ENCODE measurements at places on chromosomes 5 and 9.

GRCh38 chr9:14281136-14281795 is 32.7 kb downstream of the NFIB start:
- no peak for DNase-seq

- no peak for DNase-seq
These were observed 194.5 kb upstream of the OTULINL start for GRCh38 chr5:14386884-14387624.

DNA sequence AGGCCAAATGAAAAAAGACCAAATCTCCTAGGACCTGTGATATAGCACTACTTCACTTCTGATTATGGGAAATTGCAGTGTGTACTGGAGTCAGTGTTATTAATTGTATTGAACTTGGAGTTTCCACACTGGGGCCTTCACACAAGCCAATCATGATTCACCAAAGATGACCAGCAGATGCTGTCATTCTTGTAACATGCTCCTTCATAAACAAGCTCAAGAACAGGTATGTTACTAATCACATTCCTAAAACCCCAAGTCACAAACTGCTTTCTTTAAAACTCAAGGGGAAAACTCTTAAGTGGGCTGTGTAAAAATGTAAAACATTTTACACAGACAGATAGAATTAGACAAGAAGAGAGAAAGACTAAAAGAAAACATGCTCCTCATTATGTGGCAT is 5.6 kb downstream of the KLHL3 start:
- DNase-seq, result no peak

DNA sequence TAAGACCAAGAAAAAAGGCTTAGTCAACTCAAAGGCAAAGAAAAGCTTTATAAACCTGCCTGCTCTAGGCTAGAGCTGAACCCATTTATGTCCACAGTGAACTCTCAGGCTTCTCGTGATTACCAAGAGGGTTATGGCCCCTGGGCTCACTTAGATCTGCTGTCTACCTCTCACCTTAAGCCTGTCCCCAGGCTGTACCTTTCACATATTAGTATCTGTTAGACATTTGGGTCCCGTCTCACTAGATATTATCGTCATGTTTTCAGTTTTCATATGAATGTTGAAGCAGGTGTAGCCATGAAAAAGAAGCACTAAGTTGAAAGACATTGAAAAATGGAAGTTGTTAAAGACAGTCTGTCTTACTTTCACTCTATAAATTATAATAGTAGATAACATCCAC is 75.2 kb upstream of the COX7C start:
- no peak for DNase-seq

DNA sequence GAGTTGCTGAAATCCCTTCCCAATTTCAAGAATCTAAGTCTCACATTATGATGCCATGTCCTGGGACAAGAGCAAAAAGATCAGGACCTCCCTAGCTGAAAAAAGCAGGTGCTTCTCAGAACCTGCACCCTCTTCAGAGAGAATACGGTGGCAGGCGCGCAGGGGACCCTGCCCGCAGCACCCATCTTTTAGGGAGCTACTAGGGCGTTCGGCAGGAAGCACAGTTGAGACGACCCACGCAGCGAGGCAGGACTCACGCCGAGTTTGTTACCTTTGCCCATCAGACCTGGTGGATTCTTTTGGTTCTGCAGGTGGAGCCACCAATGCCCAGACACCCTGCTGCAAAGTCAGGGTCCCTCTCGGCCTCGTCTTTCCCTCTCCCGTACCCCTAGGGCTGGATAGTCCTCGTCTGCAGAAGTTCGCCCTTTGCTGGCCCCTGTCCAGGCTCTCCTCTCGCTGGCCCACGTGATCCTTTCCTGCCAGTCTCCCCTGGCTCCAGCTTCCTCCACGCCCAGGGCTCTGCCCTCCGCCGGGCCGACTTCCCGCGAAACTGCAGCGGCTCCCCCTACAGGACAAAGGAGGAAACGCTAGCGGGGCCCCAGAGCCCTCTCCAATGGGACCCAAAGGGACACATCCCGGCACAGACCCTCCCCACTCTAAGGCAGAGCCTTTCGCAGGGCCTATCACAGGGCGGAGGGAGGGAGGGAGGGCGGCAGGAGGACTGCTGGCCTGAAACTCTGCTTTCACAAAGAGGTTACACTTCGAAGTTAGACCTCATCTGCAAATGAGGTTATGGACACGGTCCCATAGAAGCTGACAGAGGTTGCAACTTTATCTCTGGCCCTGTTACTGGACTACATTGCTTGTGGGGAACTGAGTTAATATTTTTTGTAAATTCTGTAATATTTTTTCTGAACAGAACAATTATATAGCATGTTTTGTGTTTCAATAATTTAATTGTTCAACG is 28.8 kb downstream of the TMEM174 start:
- peak; percentile 66 for DNase-seq

- no peak for DNase-seq
These were observed 78.1 kb upstream of the PRLR start for GRCh38 chr5:35308421-35308820.

- DNase-seq, result no peak
These were observed 588.4 kb upstream of the COX7C start for GRCh38 chr5:86029308-86029707.

GRCh38 chr5:79236362-79236969 is 535 bp downstream of the JMY start:
- DNase-seq, result peak; percentile 35

DNA sequence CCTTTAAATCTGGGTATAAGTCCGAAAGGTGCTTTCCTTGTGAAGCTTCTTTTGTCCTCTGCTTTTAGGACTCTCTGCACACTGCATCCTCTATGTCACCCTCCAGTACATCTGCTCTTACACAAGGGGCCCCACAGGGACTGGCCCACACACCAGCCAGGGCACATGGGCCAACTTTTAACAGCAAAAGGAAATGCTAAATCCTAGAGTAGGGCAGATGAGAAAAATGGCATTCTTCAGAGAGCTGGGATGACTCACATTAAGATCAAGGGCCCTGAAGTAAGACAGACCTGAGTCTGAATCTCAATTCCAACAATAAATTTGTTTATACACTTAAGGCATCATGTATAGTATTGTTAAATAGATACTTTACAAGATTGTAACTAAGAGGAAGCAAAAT is 40.3 kb upstream of the CDKN2B start:
- DNase-seq, result no peak

DNA sequence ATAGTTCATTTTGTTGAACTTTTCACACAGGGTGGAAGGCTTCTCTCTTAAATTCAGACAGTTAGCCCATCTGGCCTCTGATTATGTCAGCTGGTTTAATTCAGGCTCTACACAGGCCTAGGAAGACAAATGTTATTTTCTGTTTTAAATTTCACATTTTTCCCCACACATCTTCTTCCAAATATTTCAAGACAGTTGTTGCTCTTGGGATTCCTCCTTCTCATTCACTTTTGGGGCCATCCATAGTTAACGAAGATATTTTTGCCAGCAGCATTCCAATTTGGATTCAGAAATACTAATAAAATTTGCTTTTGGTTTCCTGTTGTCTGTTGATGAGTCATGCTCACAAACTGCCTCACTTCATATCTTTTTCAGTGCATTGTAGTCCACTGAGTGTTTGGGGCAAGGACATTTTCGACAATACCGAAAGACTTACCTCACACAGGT is 475.4 kb downstream of the DMAC1 start:
- DNase-seq, result no peak

GRCh38 chr9:130936285-130937117 is 2.5 kb downstream of the FIBCD1 start:
- DNase-seq, result no peak

- no peak for DNase-seq
These were observed 102.2 kb upstream of the TARS1 start for GRCh38 chr5:33338336-33339110.

- no peak for DNase-seq
These were observed 122.8 kb downstream of the TMEM161B start for GRCh38 chr5:88145611-88146467.

DNA sequence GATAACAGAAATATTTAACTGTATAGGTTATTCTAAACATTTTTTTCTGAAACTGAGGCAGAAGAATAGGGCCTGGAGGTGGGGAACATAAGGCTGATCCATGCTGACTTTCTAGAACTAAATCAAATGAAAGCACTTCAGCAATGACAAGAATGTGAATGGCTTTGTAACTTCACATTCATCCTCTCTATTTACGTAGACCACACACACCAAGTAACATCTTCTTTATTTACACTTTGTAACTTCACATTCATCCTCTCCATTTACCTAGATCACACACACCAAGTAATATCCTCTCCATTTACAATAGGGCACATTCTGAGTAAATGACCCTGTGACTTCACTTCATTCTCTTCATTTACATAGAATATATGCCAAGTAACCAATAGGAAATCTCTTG is 251.8 kb upstream of the CDH9 start:
- DNase-seq, result no peak

- DNase-seq, result no peak
These were observed 378.8 kb upstream of the TLE4 start for GRCh38 chr9:79193001-79193400.

- DNase-seq, result peak; percentile 73
These were observed 12.2 kb upstream of the OR13J1 start for GRCh38 chr9:35882263-35882848.

- DNase-seq, result no peak
These were observed 230.0 kb upstream of the IRX1 start for GRCh38 chr5:3365501-3366215.

DNA sequence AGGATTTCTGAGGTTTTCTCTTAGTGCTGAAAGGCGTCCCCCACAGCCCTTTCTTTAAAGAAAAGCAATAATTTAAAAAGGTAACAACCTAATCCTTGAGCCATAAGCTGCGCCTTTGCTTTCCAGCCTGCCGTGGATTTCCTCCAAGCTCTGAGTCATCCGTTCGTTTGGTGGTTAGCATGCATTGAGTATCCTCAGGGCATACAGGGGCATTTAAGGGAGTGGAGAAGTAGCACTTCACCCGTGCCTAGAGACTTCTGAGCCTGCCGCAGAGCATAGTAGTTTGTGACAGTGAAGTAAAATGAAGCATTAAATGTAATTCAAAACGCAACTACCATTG is 892 bp upstream of the TNC start:
- no peak for DNase-seq

- DNase-seq, result no peak
These were observed 296.9 kb downstream of the TLE4 start for GRCh38 chr9:79868567-79869189.

DNA sequence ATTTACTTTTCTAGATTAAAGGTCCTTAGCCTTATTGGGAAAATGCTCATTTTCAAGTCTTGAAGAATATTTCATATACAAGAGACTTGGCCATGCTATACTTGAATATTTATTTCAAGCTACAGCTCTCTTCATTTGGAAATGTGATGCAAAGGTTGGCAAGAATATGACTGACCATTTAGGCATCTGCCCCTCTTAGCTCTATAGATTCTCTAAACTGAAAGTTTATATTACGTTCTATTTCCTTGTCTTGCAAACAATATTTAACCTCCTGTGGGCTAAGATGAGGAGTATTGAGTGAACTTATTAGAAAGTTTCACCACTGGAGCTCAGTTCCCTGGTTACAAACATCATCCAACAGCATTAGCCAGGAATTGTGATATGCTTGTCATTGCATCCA is 593.1 kb downstream of the MAT2B start:
- no peak for DNase-seq

- DNase-seq, result no peak
These were observed 309.8 kb downstream of the IRX2 start for GRCh38 chr5:2441495-2442180.

DNA sequence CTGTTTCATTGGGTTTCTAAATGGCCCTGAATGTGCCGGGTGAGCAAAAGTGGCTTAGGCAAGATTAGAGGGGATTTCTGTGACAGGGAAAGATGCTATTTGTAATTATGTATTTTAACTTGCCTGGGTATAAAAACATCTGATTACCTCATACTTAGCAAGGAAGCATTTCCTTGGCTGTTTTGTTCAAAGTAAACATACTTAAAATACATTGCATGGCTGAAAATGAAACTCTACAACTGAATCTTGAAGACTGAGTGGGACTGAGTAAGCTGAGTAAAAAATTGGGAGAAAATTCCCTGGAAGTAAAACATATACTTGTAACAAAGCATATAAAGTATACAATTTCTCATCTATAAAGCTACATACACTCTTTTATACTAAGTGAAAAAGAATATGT is 197.5 kb downstream of the IRX1 start:
- no peak for DNase-seq

DNA sequence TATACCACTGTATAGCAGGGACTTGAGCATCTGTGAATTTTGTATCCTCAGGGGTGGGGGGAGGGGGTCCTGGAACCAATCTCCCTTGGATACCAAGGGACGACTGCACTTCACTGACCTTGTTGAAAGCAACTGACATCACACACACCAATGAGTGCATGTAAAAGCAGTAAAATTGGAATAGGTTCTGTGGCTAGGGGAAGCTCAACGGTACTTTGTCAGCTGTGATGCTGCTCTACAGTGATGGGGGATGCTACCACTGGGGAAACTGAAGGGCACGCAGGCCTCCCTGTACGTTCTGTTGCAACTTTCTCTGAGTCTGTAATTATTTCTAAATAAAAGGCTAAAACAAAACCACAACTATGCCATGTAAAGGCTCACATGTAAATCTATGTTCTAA is 47.0 kb upstream of the RETREG1 start:
- DNase-seq, result no peak

DNA sequence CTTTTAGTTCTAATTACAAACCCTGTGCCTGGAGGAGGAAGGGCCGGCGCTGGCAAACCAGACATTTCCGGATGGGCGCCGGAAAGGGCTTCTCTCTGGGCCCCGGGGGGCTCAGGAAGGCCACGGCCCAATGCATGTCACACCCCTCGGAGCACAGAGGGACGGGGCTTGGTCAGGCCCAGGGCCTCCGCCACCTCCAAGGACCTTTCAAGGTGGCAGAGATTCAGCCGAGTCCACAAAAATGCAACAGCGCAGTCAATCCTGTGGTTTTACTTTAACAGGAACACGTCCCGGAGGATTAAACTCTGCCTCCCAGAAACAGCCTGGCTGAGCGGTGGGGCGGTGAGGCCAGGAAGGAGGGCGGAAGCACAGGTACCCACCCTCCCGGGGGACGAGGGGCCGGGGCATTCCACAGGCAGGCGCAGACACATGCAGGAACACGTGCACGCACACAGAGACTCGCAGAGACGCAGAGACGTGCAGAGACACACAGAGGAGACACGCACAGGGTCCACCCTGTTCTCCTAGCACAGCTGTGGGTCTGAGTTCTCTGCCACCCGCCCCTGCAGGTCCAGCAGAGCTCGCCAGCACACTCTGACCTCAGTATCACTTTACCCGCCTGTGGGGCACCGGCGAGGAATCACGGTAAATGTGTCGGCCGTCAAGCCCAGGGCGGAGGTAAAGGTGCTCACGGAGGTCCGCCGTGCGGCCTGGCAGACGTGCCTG is 23.0 kb downstream of the SLC9A3 start:
- no peak for DNase-seq

- DNase-seq, result no peak
These were observed 242.4 kb upstream of the PCSK5 start for GRCh38 chr9:75648034-75648433.

DNA sequence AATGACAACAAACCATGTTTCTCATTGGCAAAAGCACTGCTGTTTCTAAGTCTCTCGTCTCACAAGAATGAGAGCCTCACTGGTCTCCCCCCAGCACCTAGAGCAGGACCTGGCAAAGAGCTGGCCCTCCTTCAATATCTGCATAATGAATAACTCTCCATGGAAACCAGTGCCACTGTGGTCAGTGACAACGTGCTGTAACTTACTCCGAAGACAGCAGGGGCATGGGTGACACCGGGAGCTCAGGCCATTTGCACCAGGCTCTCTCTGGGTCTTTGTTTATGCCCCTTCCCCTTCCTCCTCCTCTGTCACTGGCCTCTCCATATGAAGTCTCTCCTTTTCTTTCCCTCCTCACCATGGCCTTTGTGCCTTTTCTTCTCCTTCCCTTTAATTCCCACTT is 33.3 kb downstream of the TAS2R1 start:
- no peak for DNase-seq

GRCh38 chr5:39267186-39267585 is 47.8 kb upstream of the FYB1 start:
- no peak for DNase-seq

All from CD4-positive, alpha-beta T cell treated with Interleukin-21 for 1 hour (primary cell).